ENCODE measurements at places on chromosomes 7 and 10. TPM values are rescaled to one million over a fixed set of nuclear protein-coding genes. Genes with fewer than 3 reads are reported as not detected.

DNA sequence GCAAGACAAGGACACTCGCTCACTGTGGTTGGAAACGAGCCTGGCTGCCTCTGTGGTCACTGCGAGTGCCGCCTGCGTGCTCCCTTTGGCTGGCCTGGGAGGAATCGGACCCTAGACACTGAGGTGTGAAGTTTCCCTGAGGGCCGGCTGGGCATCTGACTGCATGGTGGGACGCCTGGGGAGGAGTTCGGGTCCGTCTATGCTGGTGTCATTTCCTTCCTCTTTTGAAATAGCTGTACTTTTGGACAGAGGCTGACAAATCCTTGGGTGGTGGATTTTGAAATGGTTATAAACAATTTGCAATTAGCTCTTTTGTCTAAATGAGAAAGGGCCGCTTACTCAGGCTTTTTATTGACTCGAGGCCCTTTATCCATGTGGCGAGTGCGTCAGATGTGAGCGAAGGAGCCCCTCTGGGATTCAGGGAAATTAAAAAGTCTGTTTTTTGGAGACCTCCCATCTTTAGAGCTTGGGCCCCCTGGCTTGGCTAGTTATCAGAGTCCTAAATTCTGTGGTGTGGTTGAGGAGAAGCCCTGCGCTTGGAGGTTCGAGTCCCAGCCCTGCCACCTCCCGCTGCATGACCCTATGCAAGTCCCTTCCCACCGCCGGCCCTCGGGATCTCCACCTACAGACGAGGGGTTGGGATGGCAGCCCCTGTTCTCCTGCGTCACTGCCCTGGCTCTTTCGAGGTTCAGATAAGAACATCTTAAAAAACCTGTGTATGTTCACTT, 147.1 kb downstream of the RGS10 start:
- DNase-seq: no peak

DNA sequence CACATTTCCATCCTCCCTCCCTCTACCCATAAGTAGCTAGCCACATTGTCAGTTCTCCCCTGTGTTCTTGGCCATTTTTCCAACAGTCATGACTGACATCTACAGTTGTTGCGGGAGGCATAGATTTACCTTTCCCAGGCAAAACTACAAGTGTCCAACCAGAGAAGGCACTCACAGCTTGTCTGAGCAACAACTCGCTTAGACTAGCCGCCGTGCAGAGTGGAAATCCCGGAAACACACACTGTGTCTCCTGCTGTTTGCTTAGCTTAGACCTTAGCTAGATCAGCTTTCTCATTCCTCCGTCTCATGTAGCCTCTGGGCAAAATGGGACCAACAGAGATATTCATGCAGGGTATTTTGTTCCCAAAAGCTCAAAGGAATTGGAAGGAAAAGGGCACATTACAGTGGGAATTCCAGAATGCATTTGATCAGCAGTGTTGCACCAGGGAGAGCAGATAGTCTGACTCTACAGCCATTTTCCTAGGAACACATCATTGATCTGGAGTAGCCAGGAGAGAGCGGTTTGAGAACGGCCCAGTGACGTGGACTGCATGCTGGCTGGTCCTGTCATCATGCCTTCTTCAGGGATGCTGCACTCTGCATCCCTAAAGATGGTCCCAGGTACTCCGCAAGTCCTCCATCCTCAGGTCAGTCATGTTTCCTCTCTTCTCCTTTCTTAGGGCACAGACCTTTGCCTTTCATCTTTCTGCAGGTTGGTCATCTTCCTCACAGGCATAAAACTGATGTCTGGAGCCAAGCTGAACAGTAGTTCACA, 89.4 kb downstream of the C10orf90 start:
- DNase-seq: no peak

The MKI67 gene
- not detected for polyA plus RNA-seq

GRCh38 chr10:45420453-45421192, 46.6 kb downstream of the ALOX5 start:
- peak; percentile 60 for DNase-seq

GRCh38 chr7:20542594-20542993, 72.9 kb upstream of the ABCB5 start:
- DNase-seq: no peak

The FANK1 gene
- not detected for polyA plus RNA-seq

- no peak for DNase-seq
Measured at GRCh38 chr7:18350678-18351077, 144.9 kb upstream of the HDAC9 start.

DNA sequence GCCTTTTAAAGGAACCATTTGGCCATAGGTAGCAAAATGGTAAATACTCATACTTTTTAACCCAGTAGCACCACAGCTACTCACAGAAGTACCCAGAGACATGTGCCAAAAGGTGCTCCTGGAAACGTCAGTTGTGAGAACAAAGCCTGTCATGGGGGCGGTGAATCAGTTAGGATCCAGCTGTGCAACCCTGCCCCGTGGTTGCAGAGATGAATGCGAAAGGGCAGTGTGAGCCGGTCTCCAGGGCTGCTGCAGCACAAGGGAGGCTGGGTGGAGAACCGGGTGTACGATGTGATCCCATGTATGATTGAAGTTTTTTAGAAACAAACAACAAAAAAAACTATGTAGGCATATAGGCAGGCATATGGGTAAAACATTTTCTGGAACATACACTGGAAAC, 1.3 kb upstream of the LRRC18 start:
- no peak for DNase-seq

GRCh38 chr10:118028619-118029018, 18.1 kb downstream of the RAB11FIP2 start:
- DNase-seq: no peak
